ENCODE measurements at places on chromosomes 1 and 21.
A peak's percentile ranks its signal among the peaks of the same experiment; 100 is the strongest.

DNA sequence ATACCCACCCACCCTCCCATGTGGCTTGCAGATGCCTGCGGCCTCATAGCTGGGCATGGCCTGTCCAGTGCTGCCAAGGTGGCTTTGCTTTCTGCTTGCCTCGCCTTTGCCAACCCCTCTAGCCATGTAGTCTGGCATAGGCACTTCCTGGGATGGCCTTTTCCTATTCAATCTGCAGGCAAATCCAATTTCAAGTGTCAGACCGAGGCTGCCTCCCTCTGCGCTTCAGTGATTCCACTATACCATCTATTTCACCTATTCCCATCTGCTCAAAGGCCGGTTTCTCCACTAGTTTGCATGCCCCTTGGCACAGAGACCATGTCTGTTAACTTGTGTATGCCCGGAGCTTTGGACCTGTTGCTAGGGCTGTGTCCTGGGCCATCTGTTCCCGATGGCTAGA, 3.8 kb upstream of the ZBTB21 start:
- no peak for ATAC-seq

DNA sequence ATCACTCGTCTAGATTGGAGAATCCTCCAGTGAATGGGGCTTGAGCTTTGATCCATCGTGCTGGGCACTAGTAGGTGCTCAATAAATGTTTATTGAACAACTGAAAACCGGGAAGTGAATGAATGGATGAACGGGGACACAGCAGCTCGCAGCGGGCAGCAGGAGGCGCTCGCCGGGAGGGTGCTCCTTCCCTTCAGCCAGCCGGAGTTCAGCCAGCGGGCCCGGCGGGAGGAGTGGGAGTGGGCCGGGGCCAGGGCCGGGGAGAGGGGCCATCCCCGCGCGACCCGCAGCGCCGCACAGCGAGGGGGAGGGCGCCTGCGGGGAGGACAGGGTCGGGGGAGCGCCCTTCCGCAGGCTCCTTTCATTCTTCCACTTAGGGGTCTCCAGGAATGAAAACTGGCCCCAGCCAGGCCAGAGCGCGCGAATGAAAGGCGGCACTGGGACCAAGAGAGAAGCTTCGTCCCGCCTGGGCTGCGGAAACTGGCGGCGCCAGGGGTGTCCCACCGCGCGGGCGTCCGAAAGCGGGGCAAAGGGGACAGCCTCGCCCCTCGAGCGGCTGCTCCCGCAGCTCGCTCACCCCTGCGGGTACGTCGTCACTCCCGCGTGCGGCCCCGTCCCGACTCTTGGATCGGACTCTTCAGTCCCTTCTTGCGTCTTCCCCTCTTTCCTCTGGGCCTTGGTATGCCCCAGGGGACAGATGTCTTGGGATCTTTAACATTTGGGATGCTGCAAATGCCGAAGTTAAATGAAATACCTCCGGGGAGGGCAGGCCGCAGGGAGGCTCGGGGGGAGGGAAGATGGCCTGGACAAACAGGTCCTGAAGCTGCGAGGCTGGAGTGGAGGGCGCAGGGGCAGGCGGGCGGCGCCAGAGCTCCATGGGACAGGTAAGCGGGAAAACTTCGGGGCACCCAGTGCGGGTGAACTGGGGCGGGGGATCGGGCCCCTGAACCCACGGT, 3.6 kb upstream of the INAVA start:
- peak; percentile 35 for ATAC-seq

DNA sequence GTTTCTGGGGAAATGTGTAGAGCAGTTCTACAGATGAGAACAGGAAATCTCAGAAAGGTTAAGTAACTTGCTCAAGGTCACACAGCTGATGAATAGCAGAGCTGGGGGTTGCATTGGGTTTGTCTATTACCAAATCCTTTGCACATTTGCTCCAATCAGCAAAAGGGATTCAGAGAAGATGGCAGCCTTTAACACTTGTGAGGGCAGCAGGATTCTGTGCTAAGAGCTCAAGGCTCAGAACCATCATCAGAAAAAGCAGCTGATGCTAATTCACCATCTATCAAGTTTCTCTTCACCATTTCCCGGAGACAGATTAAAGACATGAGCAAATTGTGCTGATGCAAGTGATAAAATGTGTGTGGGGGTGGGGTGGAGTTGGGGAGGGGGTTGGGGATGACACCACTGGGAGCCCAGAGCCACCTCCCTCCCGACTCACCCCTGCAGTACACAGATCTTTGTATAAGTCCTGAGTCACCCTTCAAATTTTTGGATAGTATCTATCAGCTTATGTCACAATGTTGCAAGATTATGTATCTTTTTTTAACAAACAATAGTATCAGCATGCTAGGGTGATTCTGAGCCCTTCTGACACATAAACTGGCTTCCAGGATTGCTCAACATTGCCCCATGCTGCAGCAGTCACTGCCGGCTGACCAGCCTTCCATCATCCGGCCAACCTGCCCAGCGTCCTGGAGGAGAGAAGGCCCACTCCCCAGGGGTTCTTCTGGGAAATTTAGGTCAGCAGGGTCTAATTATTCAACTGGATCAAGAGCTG, 2.8 kb upstream of the SPSB1 start:
- ATAC-seq, result peak; percentile 74

- ATAC-seq, result peak; percentile 58
Observed at GRCh38 chr1:183148599-183148998, 37.5 kb upstream of the LAMC2 start.

DNA sequence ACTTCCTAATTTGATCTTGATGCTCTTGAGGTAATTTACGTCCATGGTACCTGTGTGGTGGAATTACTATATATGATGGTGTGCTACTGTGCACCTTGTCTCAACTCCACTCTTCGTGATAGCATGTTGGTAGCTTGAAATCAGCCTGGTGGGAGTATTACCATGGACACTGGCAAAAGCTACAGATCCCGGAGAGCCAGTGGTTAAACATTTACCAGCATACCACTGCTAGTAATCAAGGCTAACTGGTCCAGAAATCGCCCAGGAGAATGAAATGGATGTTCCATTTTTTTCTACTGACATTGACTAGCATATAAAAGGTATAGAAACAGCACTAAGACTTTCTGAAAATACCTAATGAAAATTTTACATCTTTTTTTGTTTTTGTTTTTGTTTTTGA, 30.6 kb downstream of the ELK4 start:
- no peak for ATAC-seq

DNA sequence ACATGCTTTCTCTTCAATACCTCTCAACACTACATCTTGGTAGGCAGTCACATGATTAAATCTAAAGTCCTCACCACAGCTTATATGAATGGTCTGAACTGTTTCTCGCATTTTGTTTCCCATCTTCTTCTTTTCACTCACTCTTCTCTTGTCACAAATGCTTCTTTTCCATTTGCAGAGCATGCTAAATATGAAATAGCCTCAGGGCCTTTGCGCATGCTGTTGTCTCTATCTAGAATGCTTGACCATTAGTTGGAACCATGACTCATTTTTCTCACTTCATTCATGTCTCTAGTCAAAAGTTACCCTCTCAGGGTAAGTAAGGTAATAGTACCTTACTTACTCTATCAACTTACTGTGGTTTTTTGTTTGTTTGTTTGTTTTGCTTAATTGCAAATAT, 239.7 kb downstream of the PTPRC start:
- ATAC-seq, result no peak

DNA sequence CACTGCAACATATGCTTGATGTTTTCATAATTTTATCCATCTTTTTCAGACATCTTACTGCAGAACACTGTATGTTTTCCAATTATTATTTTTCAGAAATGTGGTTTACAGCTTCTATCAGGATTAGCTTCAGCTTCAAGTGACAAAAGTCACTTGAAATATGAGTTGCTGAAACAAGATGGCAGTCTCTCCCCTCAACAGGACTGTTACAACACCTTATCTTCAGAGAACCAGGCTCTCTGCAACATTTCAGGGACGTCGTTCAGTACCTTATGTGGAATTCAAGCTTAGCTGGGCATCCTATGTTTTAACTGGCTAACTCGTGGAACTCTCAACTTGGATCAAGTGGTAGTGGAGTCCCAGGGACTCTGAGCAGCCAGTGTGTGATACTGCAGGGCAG, 2.0 kb upstream of the UBE2G2 start:
- no peak for ATAC-seq

- peak; percentile 91 for ATAC-seq
Observed at GRCh38 chr1:43650310-43651085, 549 bp downstream of the KDM4A start.

- peak; percentile 69 for ATAC-seq
Observed at GRCh38 chr1:89407360-89407759, 43.5 kb downstream of the GBP6 start.

GRCh38 chr1:230429067-230429735, 3.1 kb upstream of the PGBD5 start:
- ATAC-seq, result no peak

Data from gastroesophageal sphincter (tissue), 4 donors.